ENCODE measurements at places on chromosomes 1 and 21.
A peak's percentile ranks its signal among the peaks of the same experiment; 100 is the strongest.

- no peak for DNase-seq
Observed at GRCh38 chr21:25827513-25827912, 92.7 kb downstream of the GABPA start.

GRCh38 chr21:17387030-17387617, 125.7 kb upstream of the CXADR start:
- peak; percentile 52 for DNase-seq

- DNase-seq = no peak
Observed at GRCh38 chr1:44985747-44986359, 542 bp downstream of the EIF2B3 start.

- no peak for DNase-seq
Observed at GRCh38 chr1:230087028-230087716, 20.1 kb downstream of the GALNT2 start.

- no peak for DNase-seq
Observed at GRCh38 chr1:167463875-167464575, 54.3 kb downstream of the CD247 start.

GRCh38 chr1:50458507-50458906, 35.3 kb upstream of the DMRTA2 start:
- DNase-seq = no peak

- no peak for DNase-seq
Observed at GRCh38 chr21:31720739-31721138, 11.2 kb downstream of the SCAF4 start.

- no peak for DNase-seq
Observed at GRCh38 chr1:107762751-107763390, 202.1 kb downstream of the VAV3 start.

GRCh38 chr1:18645747-18646090, 15.1 kb downstream of the PAX7 start:
- no peak for DNase-seq

DNA sequence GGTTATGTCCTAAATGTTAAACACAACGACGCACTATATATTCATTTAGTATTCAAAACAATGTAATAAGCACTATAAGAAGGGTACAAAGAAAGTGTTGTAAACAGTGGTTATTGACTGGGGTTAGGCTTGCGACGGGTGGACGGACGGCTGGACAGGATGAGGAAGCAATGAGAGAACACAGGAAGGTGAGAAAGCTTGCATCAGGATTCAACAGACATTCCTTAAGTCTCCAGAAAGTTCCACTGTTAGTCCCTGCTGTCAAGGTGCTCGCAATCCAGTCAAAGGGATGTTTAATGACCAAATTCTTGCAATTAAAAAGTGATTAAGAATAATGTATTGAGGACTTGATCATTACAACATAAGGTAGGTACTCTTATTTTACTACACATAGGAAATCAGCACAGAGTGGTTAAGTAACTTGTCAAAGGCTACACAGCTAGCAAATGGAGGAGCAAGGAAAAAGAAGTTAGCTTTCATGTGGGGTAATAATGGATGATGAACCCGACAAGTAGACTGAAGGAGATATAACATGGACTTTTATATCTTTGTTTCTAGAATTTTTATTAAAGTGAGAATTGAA, 994 bp upstream of the ACBD6 start:
- DNase-seq = no peak

DNA sequence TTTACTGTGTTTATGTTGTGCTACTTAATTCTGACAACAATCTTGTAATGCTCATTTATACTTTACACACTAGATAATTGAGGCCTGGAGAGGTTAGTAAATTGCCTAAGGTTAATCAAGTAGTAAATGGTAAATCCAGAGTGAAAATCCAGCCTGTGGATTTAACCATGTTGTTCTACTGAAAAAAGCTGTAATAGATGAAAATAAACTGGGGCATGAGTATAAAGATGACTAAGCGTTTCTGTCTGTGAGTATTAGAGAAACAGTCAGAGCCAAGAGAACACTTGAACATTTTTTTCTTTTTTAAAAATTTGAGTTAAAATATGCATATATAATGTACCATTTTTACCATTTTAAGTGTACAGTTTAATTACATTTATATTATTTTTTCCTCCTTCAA, 47.9 kb upstream of the LEPR start:
- no peak for DNase-seq

DNA sequence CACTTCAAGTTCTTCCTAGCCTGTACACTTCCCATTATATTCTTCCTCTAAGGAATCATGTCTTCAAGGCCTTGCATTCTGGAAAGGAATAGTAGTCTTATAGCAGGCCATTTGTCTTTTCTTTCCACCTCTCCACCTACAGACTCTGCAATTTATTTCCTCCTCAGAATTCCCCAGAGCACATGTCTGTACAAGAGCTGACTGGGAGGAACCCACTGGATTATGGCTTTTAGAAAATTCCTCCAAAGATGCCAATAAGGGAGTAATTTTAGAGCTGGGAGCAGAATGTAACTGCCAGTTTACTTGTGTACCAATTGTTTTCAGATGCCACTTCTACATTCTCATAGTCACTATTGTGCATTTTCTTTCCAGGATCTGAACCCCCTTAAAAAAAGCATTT, 3.4 kb upstream of the PSMG1 start:
- DNase-seq = no peak

GRCh38 chr1:156646738-156647211, 4.9 kb downstream of the BCAN start:
- DNase-seq = no peak

GRCh38 chr1:244180256-244180655, 129.2 kb downstream of the ZBTB18 start:
- no peak for DNase-seq

GRCh38 chr1:153384958-153385580, 5.8 kb downstream of the S100A8 start:
- no peak for DNase-seq

DNA sequence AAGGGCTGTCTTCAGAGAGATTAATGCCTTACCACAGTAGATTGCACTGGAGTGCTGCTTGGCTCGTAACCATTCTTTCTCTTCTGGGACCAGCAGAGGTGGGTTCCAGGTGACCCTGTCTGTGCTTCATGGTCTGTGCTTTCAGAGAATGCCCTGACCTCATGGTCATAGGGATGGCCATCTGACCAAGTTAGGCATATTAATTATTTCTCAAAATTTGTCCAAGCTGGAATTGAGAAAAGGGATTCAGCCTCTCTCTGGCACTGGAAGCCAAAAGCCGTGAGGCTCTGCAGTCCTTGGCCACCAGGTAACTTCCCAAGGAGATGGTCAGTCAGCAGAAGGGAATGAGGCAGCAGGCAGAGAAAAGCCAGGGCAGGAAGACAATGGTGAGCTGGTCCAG, 37.2 kb upstream of the TSPAN2 start:
- DNase-seq = no peak

- DNase-seq = no peak
Observed at GRCh38 chr1:206128196-206128595, 11.0 kb upstream of the AVPR1B start.

DNA sequence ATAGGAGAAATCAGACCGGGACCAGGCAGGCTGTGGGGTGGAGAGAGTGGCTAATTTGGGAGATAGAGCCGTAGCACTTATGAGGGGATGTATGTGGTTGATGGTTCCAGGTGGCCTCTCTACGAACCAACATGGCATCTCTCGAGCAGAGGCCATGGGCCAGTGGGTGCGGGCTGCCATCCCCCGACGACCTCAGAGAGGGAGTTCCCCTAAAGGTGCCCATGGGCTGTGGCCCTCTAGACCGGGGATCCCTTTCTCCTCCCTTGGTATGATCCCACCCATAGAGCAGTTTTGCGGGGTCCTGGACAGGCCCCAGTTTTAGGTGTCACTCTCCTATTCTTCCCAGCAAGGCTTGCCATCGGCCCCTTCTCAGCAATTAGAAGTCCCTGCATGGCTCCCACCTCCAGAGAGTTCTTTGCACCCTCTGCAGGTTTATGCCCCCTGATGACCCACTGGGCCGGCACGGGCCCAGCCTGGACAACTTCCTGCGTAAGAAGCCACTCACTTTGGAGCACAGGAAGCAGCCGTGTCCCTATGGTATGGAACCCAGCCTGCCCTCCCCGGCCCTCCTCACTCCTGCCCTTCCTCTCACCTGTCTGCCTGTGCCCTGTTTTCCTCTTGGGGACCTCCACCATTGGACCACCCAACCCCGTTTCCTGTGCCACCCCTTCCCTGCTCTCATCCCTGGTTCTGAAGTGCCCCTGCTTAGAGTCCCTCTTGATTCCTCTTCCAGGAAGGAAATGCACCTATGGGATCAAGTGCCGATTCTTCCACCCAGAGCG, 7.8 kb downstream of the ZC3H12A start:
- DNase-seq = no peak

DNA sequence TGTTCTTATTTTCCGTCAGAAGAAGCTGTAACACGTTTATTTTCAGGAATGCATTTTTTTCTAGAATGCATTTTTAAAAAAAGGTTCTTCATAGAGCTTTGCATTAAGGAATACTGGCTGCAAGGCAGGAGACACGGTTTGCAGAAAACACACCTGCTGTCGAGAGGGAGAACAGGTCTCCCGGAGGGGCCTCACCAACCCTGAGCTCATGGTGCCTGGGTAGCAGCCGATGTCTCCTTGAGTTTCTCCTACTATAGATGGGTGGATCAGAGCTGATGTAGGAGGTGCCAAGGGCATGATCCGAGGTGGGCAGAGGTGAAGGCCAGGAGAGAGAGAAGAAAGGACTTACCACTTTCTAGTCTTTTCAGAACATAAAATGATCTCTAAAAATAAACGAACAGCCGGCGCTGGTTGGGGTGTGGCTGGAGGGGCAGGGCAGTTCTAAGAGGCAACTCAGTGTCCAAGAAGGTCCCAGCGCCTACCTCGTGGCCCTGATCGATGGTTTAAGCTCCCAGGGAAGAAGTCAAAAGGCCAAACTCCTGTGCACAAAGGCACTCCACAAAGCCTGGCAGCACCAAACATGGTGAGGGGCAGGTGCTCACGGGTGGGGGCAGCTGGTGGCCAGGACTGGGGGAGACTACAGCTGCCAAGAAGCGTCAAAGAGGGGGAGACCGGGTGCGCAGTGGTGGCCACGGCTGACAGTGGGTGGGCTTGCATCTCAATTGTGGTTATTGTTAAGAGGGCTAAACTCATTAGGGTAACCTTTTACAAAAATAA, 12.2 kb downstream of the MORN1 start:
- DNase-seq = no peak

GRCh38 chr1:37032660-37033354, 1.5 kb downstream of the GRIK3 start:
- DNase-seq = no peak

DNA sequence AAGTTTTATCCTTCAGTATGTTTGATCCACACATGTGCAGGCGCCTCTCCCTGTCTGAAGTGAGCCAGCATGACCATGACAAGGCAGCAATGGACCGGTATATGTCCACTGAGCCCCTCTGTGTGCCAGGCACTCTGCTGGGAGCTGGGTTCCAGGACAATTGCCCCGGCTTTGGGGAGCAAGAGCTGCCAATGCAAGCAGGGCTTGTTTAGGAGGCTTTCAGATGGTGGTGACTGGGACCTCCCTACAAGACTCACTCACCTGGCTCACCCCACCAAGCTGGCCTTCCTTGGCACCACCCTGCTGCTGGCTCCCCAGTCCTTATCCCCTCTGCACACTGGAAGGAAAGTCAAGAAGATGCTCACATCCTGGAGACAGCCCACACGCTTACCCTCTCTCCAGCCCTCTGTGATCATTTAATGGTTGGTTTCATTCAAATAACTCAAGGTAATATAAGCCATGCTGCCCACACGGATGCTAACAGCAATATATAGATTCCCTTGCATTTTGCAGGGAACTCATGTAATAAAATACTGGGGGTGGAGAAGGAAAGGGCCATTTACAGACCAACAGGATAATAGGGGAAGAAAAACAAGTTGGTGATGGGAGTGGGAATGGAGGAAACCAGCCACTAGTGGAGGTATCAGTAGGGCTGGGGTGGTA, 23.6 kb downstream of the KCND3 start:
- DNase-seq = no peak

DNA sequence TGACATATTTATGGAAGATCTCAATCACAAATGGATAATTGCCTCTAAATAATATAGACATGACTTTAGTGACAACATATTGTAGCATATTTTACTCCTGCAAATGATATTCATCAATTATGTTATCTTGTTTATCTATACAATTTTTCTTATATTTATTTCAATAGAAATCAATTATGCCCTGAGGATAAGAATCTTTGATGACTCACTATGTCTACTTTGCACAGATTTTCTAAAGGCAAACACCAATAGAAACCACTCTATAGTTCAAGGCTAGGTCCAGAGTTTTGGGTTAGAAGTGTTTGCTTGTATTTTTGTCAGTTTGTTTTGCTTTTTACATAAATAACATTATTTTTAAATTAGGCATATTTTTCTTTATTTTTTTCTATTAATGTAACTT, 879.0 kb downstream of the LTN1 start:
- no peak for DNase-seq

GRCh38 chr21:26686705-26687104, 113.6 kb upstream of the CYYR1 start:
- DNase-seq = no peak

DNA sequence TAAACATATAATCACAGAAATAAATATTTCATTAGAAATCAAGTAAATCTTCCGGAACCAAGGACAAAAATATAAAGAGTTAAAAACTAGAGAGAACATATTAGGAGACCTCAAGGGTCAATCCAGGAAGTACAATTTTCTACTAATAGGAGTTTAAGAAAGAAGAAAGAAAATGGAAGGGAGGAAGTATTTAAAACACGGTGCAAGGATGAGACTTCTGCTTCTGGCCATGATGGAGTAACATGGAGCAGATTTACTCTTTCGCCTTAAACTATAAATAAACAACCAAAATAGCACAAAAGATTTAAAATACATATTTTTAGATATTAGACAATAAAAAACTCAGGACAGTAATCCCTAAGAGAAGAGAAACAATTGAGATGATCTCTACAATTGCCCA, 12.6 kb upstream of the IFNAR1 start:
- DNase-seq = no peak

GRCh38 chr1:151255381-151255780, 847 bp downstream of the PSMD4 start:
- DNase-seq = no peak

- no peak for DNase-seq
Observed at GRCh38 chr1:89279011-89279466, 6.4 kb upstream of the GBP5 start.

DNA sequence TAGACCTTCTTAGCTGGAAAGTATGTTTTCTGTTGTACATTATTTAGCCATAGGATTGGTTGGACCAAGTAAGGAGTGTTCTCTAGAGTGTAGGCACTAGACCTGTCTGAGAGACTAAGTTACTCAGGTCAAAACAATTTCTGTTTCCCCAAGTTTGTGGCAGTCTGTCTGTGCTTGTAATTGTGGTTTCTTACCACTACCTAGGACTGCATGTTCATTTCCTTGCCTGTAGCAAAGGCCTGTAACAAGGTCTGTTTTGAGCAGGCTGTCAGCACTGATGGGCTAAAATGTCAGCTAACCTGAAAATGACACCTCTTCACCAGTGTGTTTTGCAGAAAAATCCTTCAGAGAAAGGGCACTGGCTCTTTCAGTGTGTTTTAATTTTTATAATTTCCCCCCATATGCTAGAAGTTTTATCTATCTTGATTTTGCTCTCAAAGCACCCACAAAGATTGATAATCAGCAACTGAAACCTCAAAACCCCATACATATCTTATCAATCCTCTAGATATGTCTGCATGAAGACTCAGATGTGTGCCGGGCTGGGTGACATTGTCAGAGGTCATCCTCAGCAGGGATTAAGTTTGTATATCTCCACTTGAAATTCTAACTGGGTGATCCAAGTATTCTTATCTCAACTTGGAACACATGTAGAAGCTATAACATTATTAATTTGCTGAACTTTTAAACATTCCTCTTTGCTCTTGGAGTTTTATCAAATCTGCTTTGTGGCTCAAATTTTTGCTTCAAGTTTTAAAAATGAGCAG, 50.7 kb upstream of the ST6GALNAC3 start:
- DNase-seq = no peak

- no peak for DNase-seq
Observed at GRCh38 chr1:115946116-115946515, 30.2 kb upstream of the SLC22A15 start.
